ENCODE measurements at places on chromosomes 2 and 18.

- peak; percentile 2 for DNase-seq
Observed at GRCh38 chr2:240921995-240922244, 15.8 kb downstream of the CROCC2 start.

GRCh38 chr2:207802650-207803049 is 32.9 kb upstream of the FZD5 start:
- no peak for DNase-seq

DNA sequence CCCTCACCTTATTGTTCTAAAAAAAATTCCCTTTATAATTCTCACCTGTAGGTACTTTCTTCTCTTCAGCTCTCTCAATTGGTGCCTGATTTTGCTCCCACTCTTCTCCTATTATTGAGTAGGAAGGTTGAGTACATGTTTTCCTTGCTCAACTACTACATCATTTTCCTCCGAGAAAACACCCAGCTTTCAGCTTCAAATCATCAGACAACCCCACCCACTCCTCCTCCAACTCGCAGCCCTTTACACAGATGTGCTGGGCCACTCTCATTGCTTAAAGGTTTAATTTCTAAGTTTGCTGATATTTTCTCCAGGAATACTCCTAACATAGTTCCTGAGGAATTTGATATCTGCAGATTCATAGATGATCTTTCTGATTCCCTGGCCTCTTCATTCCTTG is 734.4 kb upstream of the ZEB2 start:
- no peak for DNase-seq

GRCh38 chr2:140473851-140474250 is 1657.0 kb downstream of the LRP1B start:
- no peak for DNase-seq

DNA sequence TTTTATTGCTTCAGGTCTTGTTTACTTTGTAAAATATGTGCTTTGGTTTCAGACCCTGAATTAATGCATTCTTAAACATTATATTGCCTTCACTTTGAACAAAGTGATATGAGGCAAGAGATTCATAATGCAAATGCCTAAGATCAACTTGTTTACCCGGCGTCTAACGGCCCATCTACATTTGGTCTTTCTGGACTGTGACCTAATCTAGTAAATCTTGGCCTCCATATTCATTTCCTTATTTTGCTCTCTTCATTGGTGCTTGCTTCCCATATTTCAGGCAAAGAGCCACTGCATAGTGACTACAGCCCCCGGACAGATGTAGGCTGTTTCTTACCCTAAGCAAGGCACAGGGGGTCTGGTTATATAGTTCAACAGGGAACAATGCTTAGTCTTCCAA is 53.0 kb upstream of the SLC39A10 start:
- no peak for DNase-seq

GRCh38 chr2:55111570-55112228 is 61.4 kb upstream of the RTN4 start:
- DNase-seq, result no peak

DNA sequence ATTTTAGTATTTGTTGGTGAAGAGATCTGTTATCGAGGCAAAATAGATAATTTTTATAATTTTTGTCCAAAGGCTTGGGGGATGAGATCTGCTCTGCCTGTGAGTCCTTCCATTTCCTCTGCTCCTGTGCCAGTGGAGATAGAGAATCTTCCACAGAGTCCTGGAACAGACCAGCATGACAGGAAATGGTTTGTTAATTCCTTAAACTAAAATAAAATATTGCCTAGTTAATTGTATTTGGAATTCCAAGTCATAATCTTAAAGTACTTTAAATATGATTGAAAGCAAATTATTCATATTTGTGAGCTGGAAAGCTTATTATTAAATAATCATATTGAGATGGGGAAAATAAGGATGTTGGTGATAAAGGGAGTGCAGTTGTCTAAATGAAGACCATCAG is 87.8 kb downstream of the EPB41L5 start:
- no peak for DNase-seq

GRCh38 chr2:223856584-223856983 is 19.2 kb upstream of the AP1S3 start:
- no peak for DNase-seq

GRCh38 chr18:31255953-31256352 is 62.0 kb upstream of the DSG1 start:
- DNase-seq, result no peak

- DNase-seq, result no peak
Observed at GRCh38 chr2:157991932-157992331, 109.7 kb upstream of the UPP2 start.

GRCh38 chr18:58101291-58101794 is 57.3 kb downstream of the NEDD4L start:
- DNase-seq, result no peak

DNA sequence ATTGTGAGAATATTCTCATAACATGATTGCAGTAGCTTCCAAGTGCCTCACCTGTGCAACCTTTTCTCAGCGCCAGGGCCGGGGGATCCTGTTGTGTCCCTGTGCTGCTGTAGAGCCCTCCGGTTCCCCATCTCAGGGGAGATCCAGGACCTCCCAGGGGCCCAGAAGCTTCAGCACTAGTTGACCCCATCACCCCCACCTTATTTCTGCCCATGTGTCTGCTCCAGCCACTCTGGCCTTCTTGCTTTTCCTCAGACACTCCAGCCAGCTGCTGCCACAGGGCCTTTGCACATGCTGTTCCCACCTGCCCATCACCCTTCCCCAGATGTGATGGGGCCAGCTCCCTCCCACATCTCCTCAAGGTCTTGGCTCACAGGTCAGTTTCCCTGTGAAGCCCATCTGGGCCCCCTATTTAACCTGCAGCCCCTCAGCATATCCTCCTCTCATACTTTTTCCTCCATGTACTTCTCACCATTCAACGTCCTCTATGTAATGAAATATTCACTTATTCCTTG is 226.5 kb downstream of the SEPTIN10 start:
- DNase-seq, result no peak

DNA sequence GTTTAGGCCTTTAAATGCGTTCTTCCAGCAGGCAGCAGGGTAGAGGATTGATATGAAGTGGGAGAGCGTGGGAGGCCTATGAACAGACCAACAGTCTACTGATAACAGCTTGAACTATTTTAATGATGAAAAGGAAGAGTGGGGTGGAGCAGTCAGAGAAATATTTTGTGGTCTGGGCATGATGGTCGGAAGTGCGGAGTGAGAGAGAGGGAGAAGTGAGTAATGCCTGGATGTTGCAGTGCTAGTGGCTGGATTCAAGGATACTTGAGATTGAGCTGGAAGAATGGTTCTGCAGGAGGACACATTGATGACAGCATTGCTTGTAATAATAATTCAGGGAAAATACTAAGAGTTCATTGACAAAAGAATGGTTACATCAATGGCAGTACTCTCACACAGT is 151.0 kb upstream of the DAPL1 start:
- no peak for DNase-seq

DNA sequence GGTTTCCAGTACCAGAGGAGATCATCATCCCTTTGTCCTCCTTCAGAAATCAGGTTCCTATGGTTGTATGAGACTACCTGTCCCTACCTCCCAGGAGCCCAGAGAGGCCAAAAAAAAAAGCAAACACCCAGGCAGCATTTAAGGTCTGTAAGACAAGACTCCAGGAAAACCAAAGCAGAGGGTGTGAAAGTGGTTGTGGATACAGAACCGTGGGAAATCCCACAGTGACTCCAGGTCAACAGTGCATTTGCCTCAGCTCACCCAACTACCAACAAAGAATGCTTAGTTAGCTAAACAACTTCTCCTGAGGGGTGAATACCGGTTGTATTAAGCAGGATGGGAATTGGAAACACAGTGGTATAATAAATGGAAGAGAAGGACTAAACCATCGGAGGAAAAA is 83.6 kb downstream of the LBH start:
- DNase-seq, result no peak

GRCh38 chr18:56389190-56389589 is 249.2 kb downstream of the TXNL1 start:
- no peak for DNase-seq

DNA sequence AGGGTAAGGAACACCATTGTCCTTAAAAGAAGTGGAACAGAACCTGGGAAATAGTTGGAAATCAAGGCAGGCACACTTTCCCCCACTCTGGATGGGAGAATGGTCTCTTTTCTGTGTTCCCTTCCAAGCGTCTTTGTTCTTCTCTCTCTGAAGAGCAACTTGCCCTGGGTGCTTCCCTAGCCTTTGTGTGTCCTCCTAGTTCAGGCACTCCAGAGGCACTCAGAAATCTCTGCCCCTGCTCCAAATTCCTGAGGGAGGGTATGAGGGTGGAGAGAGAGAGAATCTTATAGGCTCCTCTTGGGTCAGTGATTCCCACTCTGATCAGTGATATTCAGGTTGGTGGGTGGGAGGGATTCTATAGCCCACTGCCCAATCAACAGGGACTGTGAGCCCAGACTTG is 8.8 kb upstream of the SIX2 start:
- DNase-seq, result no peak

Data from activated gamma-delta T cell treated with Interleukin-2 at 50 U/mL for 16 hours (primary cell).